Stromal cell of bone marrow (primary cell): ENCODE measurements at places on chromosomes 6 and 20.

GRCh38 chr6:75402296-75402695, 91.3 kb downstream of the FILIP1 start:
- peak; percentile 74 for DNase-seq

- DNase-seq, result no peak
These were observed 165.6 kb downstream of the ZFP64 start for GRCh38 chr20:52025938-52026337.

GRCh38 chr20:45993197-45993951, 15.3 kb upstream of the MMP9 start:
- DNase-seq, result no peak

GRCh38 chr6:1916334-1917070, 306.8 kb downstream of the FOXC1 start:
- peak; percentile 53 for DNase-seq

DNA sequence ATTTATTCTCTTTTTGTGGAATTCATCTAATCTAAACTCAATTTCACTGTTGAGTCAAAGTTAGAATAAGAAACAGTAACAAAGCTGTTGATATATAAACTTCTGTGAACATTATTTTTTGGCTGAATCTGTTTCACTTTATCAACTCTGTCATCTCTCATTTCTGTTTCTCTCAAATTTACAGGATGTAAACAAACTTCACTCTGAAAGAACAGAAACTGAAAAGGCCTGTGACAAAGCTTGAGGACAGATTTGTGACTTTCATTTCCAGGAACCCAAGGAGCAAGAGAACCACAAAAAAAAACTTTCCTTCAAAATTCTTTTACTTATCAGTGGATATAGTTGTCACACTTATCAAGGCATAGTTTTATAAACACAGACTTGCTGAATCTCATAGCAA, 447.9 kb upstream of the OPRM1 start:
- DNase-seq, result no peak

- DNase-seq, result no peak
These were observed 37.6 kb downstream of the MOCS1 start for GRCh38 chr6:39896701-39897100.

DNA sequence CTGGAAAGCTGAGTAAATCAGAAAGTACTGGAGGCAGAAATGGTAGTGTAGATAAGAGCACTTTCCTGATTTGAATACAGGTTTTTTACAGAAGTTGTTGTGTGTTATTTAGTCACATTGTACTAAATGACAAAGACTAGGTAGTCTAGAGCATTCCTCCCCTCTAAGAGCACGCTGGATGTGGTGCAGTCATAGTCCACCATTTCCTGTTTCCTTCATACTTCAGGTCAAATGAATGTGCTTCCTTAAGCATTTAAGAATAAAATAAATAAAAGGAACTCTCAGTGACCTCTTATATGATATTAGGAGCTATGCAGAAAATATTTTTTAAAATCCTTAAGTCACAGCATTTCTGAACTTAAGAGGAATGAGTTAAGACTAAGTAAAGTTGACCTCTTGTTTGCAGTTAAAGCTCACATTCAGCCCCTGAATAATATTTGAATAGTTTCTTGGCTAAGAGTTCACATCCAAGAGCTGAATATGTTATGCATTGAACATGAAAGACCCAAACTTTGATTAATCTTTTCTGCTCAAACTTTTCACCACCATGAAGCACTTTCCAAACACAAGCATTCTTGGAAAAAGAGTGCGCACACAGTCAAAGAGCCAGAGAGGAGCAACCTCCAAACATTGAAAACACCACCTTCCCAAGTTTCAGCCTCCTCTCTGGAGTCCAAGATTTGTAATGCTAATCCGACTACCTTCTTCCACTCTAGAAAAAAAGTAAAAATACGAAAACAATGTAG, 53.4 kb upstream of the TMEM30A start:
- no peak for DNase-seq

GRCh38 chr6:3739311-3739897, 12.1 kb downstream of the PXDC1 start:
- DNase-seq, result no peak

GRCh38 chr6:161545741-161546140, 271.9 kb upstream of the AGPAT4 start:
- no peak for DNase-seq

DNA sequence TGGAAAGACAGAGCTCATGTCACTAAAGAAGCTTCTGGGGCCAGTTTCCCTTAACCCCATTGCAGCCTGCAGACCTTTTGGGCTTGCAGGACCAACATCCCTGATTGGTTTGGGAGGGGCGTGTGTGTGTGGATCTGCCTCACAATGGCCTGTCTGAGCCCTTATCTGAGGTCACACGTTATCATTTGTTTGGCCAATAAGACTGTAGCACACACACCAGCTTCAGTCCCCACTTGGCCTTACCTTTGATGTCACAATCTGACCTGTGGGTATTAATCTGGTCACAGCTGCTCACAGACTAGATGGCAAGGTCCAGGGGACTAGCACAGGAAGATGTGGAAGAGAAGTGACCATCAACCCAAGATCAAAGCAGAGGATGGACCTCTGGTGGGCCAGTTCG, at the start of gene SCP2D1:
SCP2D1 (plus strand) TSS at position 301 of the 400 bp plus-strand sequence; CDS start at position 334, 33 bp downstream.
- DNase-seq, result no peak

- no peak for DNase-seq
These were observed 19.0 kb upstream of the TFAP2C start for GRCh38 chr20:56610098-56610497.

- DNase-seq, result peak; percentile 12
These were observed 10.9 kb upstream of the BMP5 start for GRCh38 chr6:55886185-55886836.

DNA sequence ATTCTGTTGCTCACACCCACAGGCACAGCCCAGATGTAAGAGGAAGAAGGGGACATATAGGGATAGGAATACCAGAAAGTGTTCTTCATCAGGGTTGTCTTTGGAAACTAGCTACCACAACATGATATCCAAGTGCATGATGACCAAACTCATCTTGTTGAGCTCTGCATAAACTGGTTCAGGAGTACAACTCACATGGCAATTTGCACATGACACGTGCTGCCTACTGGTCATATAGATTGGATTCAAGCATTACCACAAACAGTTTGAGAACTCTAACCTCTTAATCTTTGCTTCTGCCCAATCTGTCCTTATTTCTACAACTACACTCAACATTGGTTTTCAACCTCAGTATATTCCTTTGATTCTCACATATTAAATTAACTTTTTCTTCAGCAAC, 184.7 kb upstream of the PCSK2 start:
- no peak for DNase-seq

DNA sequence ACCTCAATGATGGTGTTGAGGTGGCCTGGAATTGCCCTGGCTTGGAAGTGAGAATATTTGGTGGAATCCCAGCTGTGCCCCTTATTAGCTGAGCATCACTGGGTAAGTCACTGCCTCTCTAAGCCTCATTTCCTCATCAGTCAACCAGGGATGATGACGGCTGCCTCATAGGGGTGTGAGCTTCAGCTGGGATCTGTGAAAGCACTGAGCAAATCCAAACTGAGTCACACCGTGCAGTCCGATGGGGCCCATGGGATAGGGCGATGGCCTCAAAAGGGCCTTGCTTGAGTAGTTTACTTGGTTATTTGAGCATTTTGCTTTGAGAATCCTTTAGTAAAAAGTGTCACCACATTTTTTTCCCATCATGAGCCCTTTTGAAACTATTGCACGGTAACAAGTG, 1.1 kb downstream of the SLC22A1 start:
- DNase-seq, result peak; percentile 59
